Stimulated activated CD4-positive, alpha-beta T cell treated with anti-CD3 and anti-CD28 coated beads, TNF-alpha, amount 100 ng/mL, for 48 hours (primary cell): ENCODE measurements at places on chromosomes 1 and 21.
A peak's percentile ranks its signal among the peaks of the same experiment; 100 is the strongest.

- no peak for DNase-seq
Observed at GRCh38 chr1:224541901-224542630, 74.1 kb upstream of the CNIH3 start.

GRCh38 chr1:204503122-204503912, 8.7 kb upstream of the PIK3C2B start:
- no peak for DNase-seq

- DNase-seq, result peak; percentile 52
Observed at GRCh38 chr1:27872059-27872801, at the start of gene THEMIS2. THEMIS2 (plus strand) TSS chr1:27872544; CDS start chr1:27872572, 28 bp downstream.

GRCh38 chr1:197920414-197921117, 3.4 kb downstream of the LHX9 start:
- no peak for DNase-seq

DNA sequence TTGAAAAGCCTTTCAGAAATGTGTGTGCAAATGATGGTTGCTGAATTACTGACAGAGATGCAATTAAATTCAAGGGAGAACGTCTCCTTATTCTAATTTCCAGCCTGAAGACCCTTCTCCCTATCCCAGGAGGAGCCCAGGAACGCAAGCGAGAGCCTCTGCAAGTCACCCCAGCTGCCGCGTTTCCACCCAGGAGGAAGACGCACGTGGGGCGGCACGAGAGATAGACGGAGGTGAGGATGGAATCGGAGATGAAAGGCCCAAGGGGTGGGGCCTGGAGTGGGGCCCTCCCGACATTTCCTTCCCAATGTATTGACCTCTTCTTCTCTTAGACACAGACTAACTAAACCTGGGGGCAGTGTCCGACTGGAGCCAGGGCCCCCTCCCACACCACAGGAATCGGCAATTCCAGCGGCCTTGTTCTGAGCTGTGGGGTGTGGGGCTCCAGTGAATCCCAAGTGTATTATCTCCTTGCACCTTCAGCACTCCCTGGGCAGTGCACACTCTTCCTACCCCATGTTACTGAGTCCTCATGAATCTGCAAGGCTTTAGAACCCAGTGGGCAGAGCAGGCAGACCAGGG, 322.5 kb downstream of the AJAP1 start:
- no peak for DNase-seq

GRCh38 chr1:5863238-5863637, 129.0 kb downstream of the NPHP4 start:
- no peak for DNase-seq

DNA sequence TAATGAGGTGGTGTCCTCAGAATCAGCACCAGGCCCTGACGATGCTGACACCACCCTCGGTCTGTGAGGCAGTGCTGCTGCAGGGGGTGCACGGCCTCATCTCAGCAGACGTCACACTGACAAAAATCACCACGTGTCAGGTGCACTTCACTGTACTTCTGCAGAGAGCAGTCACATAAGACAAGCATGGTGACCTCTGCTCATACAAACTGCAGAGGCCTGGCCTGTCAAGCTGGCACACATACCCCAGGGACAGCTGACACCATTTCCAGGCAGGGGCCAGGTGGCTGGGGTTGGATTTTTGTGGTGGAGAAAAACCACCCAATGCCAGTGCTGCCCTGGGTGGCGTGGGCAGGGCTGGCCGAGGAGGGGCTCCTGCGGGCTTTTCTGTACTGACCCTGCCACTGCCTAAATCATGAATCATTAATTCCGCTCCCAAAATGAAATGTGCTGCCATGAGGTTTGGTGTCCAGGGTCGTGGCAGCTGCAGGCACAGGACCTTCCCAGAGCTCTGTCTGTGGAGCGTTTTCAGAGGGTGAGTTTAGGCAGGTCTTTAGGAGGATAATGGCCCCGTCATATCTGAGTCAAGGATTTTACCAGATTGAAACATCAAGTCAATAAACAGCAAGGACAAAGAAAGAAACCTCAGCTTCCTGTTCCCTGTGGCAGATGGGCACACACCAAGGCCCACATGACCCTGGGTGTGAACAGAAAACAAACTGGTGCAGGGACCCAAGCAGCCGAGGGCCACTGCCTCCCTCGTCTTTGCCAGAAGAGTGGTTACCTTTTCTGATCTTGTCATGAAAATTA, 33.4 kb upstream of the GPR153 start:
- DNase-seq, result no peak

GRCh38 chr1:162993846-162994245, 75.3 kb upstream of the RGS4 start:
- no peak for DNase-seq

DNA sequence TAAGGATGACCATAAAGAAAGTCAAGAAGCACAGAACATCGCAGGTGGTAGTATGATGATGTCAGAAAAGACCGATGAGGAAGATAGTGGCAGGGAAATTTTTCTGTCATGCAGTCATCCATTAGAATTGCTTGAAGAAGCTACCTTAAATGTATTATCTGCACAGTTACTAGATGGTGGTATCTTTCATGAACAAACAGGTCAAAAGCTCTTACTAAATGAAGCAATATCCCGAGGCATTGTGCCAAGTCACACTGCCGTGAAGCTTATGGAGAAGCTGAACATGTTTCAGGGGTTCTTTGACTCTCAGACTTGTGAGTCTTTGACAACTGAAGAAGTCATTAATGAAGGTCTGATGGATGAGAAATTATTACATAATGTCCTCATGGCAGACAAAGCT, 128.8 kb downstream of the MACF1 start:
- no peak for DNase-seq

DNA sequence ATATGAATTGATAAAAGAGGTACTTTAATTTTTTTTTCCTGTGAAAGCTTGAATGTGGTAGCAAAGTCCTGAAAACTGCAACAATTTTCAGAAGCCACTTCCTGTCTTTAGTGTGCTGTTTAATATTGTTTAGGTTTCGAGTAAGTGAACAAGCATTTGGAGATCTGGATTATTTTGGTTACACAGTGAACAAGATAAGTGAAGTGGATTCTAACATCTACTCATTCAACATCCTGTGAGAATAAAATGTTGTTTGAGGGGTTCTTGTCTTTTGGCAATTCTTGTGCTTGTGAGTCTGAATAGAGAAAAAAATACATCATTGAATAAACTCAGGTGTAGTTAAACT, 35.2 kb upstream of the PLA2G4A start:
- DNase-seq, result no peak

DNA sequence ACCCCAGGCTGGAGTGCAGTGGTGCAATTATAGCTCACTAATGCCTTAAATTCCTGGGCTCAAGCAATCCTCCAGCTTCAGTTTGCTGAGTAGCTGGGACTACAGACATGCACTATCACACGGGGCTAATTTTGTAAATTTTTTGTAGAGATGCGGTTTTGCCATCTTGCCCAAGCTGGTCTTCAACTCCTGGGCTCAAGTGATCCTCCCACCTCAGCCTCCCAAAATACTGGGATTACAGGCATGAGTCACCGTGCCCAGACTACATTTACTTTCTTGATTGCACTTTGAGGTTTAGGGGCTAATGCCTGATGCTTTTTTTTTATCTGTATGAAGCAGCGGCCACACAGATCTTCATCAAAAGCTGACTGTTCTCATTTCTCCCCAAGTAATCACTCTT, 124.6 kb downstream of the KIF26B start:
- DNase-seq, result no peak

GRCh38 chr1:64679177-64679576, 65.7 kb upstream of the RAVER2 start:
- DNase-seq, result no peak

GRCh38 chr1:212179394-212180076, 105.7 kb upstream of the PPP2R5A start:
- DNase-seq, result no peak

- no peak for DNase-seq
Observed at GRCh38 chr1:172826096-172826741, 167.3 kb downstream of the FASLG start.

GRCh38 chr1:184039126-184039525, 1.6 kb upstream of the COLGALT2 start:
- no peak for DNase-seq
